ENCODE measurements at places on chromosomes 12 and 14. TPM values are rescaled to one million over a fixed set of nuclear protein-coding genes. Genes with fewer than 3 reads are reported as not detected.

Gene STK38L
- total RNA-seq = 11.0 TPM

Gene NANOG
- total RNA-seq = not detected

Gene TSPAN11
- total RNA-seq = 0.48 TPM

DNA sequence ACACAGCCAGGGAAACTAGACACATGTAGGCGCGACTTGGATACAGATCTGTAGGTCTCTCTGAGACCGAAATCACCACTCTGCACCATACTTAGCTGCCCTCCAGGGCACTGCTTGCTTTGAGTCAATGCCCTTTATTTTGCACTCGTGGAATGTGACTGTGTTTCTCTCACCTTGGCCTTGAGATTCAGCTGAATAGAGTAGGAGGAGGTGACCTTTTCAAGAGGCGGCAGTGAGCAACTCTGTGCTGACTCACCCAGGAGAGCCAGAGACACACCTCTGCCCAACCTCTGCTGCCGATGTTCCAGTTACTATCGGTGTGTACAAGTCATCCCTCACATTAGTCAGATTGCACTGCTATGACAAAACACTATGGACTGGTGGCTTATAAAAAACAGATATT, 583.4 kb downstream of the VRK1 start:
- no peak for DNase-seq

DNA sequence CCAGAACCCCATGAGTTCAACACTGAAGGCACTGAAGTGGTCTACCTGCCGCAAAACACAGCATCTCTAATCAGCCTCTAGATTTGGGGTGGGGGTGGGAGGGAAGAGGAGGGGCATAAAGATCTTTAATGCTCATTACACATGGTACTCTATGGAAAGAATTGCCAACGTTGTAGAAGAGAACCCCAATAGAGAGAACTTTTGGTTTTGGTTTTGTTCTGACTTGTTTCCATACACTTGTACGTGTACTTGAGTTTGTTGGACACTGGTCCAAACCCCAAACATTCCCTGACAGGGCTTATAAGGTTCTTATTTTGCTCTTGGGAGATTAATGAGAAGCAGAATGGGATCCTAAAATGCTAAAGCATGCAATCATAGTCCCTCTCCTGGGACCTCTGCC, 31.0 kb downstream of the GNPTAB start:
- DNase-seq = no peak
